ENCODE measurements at places on chromosomes 5 and 9.

- DNase-seq: no peak
Measured at GRCh38 chr9:72440378-72440777, 75.4 kb upstream of the ZFAND5 start.

GRCh38 chr9:8424786-8425410 is 625.3 kb upstream of the DMAC1 start:
- no peak for DNase-seq

GRCh38 chr5:150615141-150615699 is 25.2 kb upstream of the SYNPO start:
- no peak for DNase-seq

DNA sequence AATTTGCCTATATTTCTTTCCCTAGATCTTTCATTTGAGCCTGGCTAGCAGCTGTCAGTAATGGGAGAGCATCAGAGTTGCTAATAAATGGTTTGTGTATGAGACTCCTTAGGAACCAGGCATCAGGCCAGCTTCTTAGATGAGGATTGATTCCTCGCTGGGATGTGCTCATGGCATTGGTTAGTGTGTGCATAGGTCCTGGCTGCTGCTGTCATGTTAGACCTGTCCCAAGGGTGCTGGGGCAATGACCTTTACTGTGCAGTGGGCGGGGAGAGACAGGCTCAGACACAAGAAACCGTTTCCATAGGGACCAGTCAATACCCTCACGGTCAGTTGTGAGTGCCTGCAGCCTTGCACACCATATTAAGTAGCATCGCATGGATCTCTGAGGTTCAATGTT is 112.3 kb upstream of the NR3C1 start:
- DNase-seq: no peak

DNA sequence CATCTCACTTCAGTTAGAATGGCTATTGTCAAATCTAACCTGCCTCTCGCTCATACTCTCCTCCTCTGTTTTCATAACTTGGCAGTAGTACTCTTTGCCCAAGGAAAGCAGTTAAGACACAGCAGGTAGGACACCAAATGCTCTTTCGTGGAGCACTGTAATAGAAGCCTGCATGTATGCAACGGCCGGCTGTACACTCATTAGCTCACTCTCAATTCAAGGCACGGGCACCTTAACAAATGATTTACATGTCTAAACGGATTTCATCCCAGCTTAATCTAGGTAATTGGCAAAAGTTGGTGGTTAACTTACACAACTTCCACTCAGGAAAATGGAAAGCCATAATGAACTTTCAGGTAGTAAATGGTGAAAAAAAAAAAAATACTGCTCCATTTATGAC is 14.9 kb downstream of the DEPDC1B start:
- DNase-seq: no peak

DNA sequence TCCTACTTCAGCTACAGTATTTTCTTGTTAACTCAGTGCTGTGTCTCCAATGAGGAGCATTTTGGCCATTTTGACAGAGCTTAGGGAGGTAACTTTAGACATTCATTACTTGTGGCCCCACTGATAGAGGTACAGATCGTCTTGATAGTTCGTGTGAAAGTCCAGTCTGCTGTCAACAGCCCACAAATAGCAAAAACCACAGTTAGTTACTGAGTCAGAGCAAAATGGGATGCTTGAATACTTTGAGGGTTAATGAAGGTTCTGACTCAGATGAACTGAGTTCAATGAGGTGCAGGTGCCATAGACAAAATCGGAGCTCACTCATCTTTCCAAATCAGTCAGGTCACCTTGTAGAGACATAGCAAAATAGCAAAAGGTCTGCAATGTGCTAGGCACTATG is 163.1 kb upstream of the TLE4 start:
- no peak for DNase-seq

DNA sequence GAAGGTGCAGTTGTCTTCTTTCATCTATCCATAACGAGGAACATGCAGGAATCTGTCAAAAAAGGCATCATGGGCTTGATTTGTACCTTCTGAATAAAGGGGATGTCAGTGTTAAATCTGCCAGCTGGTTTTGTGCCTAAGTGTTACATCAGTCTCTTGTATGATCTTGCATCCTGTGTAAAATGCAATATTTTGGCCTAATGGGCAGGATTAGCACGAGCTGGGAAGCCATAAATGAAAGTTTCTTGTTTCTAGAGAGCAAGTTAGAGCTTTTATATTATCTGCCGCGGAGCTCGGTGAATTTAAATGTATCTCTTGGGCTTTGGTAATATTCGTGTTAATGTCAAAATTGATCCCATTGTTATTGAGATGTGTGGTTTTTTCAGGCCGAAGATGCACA is 526.1 kb upstream of the WWC1 start:
- no peak for DNase-seq

DNA sequence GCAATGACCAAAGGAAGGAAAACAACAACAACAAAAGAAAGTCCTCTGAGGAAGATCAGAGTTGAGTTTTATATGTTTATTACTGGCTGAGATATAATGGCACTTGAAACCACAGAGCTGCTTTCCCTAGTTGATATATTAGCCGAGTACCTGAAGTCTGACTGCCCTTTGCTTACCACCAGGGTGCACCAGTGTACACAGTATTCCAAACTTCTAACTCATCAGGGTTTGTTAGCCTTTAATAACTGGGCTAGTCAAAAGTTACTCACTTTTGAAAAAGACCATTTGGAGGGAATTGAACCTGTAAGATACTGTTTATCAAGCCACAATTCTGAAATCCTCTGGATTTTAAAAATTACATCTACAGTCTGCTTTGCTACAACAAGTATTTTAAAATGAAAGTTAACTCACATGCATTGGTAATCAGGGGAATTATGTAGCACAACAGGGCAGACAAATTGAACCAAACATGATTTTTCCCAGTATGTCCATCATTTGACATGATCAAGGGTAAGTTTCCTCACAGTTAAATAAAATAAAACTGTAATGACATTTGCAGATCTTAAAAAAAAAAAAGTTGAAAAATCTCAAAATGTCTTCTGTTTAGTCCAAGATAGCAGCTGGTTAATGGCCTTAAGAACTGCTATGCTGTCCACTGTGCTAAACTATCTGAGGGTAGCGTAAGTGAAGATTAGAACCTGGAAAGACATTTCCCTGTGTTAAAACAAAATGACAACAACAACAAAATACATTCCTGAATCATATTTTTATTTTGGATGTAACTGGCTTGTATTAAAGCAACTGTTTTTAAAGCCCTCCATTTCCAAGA is 57.3 kb upstream of the C6 start:
- DNase-seq: no peak

DNA sequence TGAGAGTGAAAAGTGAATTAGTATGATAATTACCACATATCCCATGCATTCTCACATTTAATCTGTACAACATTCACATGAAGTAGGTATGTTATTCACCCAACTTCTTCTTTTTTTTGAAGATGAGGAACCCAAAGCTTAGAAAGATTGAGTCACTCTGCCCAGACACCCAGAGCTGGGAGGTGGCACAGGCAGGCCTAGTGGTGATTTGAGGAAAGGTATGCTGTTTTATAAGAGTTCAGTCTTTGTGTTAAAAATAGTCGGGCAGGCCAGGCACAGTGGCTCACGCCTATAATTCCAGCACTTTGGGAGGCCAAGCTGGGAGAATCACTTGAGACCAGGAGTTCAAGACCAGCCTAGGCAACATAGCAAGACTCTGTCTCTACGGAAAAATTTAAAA is 285.3 kb downstream of the NR3C1 start:
- no peak for DNase-seq

- no peak for DNase-seq
Measured at GRCh38 chr5:143537056-143537455, 133.6 kb upstream of the NR3C1 start.

- no peak for DNase-seq
Measured at GRCh38 chr9:94082553-94082952, 1.7 kb upstream of the PTPDC1 start.

GRCh38 chr9:118522093-118523028 is 818.2 kb downstream of the TLR4 start:
- DNase-seq: no peak

- DNase-seq: no peak
Measured at GRCh38 chr9:120603591-120603990, 23.6 kb upstream of the CDK5RAP2 start.

- DNase-seq: no peak
Measured at GRCh38 chr9:80059979-80060378, 488.2 kb downstream of the TLE4 start.

DNA sequence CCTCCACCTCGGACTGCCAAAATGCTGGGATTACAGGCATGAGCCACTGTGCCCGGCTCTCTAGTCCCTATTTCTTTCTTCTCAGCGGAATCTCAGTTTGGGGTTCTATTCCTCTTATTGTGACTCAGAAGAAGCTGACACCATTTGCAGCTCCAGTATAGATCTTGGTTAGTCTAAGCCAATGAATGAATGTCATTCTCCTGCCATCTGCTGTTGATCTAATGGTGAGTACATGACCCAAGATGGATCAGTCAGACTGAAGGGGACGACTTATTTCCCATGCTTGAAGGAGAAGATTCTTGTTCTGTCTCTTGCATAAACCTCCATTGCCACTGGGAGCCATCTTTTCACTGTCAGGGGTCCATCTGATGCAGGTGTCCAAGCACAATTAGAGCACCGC is 76.0 kb upstream of the KLF9 start:
- DNase-seq: no peak

GRCh38 chr5:40841068-40841805 is at the start of gene CARD6:
CARD6 (plus strand) TSS chr5:40841367; CDS start chr5:40841383, 16 bp downstream.
- DNase-seq: no peak

DNA sequence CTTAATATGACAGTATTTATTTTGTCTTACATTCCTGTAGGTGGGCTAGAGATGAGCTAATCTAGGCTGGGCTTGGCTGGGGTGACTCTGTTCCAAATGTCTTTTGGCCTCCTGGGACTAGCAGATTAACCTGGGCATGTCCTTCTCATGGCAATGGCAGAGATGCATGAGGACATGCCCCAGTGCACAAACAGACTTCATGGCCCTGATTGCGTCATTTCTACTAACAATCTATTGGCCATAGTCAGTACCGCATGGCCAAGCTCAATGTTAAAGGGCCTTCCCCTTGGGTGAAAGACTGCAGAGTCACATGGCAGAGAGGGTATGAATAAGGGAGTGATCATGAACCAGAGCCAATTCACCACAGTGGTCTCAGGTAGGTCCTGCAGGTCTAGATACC is 313.4 kb downstream of the MSX2 start:
- no peak for DNase-seq

DNA sequence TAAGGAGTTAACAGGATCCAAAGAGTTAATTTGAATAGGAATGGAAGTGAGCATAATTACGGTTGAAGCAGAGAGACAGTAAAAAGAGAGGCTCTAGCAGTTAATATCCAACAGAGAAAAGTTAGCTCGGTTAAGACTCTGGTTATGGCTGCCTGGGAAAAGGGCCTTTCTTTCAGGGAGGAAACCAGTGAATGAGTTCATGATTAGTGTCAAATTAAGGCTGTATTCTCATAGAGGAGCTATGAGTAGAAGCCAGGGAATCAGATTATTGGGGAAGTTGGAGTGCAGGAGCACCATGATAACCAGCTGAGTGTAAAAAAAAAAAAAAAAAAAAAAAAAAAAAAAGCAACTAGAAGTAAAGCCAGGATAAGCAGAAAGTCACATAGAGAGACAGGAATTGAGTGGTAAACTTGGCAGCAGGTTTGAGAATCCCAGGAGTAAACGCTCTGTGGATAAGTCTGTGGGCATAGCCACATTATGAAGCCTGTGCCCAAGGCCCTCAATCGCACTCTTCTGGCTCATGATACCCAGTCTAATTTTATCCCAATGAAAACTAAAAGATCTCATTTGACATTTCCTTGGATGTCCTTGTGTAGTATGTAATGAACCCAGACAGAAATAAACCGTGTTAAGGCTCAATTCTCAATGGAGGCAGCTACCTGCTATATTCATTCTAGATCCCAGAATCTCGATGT is 372.6 kb upstream of the MPDZ start:
- DNase-seq: no peak

DNA sequence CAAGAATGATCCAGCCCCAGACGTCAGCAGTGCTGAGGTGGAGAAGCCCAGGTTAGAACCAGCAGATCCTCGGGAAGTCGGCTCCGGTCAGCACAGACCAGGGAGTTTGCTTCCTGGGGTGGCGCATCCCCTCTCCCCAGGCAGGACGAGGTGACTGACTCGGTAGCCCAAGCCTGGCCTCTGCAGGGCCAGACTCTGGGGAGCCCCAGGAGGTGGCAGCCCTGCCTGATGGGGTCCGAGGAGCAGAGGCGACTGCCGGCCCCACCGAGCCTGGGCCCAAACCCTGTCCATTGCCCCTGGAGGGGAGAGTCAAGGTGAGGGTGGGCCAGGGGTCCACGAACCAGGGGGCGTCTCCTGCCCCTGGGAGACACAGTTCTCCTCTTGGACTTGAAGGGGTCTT is 52.9 kb upstream of the SARDH start:
- DNase-seq: no peak

GRCh38 chr5:32707418-32707997 is 3.6 kb upstream of the NPR3 start:
- no peak for DNase-seq

DNA sequence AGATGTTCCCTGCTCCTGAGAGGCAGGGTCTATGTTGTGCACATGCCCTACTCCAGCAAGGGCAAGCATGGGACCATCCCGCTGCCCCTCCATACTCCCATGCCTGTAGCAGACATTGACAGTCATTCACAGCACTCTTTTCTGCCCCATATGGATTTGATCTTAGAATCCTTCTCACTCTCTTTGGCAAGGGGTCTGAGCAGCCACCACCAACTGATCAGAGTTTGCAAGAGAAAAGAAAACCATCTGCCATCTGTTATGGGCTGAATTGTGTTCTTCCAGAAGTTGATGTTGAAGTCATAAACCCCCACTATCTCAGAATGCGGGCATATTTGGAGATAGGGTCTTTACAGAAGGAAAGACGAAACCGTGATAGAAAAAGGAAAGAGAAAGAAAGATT is 315.1 kb upstream of the CLINT1 start:
- DNase-seq: no peak

- no peak for DNase-seq
Measured at GRCh38 chr9:38233343-38233742, 159.2 kb upstream of the ALDH1B1 start.

DNA sequence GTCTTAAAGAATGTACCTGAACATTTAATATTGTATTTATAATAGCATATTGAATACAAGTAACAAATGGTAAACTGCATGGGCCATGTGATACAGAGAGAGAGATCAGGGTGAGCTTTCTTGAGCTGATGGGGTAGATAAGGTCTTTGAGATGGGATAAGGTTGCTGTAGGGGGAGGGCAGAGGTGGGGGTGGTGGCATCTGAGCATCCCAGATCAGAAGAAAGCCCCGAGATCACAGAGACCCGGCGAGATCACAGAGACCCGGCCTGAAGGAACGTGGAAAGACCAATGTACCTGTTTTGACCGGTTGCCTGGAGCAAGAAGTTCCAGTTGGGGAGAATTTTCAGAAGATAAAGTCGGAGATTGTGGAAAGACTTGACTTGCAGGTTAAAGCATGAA is 6.6 kb downstream of the SMARCA2 start:
- DNase-seq: no peak

Measured in memory B cell (primary cell).